Hindlimb muscle (tissue), 1 donor: ENCODE measurements at places on chromosomes 7 and 10.
A peak's percentile ranks its signal among the peaks of the same experiment; 100 is the strongest.

- peak; percentile 15 for DNase-seq
Observed at GRCh38 chr7:154503962-154504550, 451.9 kb downstream of the DPP6 start.

- DNase-seq: no peak
Observed at GRCh38 chr7:112152186-112152585, 54.0 kb downstream of the DOCK4 start.

DNA sequence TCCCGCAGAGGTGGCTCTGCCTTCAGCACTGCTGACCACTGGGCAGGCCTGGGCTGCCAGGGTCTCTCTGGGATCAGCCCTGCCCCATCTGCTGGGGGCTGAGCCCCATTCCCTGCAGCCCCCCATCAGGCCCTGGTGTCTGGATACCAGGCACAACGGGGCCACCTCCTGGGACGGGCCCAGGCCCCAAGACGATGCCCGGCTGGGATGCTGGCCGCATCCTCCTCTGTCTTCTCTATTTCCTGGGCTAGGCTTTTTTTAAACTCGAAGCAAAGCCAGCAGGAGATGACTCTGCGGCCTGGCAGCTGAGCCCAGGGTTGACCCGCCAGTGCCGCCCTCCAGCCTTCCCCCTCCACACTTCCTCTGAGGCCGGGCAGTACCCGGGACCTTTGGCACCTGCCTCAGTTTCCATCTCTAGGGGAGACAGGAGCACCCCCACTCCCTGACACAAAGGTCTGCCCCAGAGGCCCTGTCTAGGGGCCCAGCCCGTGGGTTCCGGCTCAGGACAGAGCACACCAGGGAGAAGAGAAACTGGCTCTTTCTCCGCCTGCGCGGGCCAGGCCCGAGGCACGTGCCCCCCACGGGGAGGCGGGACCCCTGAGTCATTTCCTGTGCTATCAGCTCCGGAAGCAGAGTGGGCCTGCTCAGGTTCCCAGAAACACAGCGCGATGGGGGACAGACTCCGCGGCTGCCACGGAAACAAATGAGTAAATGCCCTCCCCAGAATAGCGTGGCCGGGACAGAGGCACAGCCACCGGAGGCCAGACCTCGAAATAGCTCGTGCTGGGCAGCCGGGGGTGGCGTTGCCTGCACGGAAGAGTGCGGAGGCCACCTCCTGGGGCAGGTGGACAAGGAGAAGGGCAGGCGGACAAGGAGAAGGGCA, 84.6 kb upstream of the PDGFA start:
- DNase-seq: peak; percentile 69

DNA sequence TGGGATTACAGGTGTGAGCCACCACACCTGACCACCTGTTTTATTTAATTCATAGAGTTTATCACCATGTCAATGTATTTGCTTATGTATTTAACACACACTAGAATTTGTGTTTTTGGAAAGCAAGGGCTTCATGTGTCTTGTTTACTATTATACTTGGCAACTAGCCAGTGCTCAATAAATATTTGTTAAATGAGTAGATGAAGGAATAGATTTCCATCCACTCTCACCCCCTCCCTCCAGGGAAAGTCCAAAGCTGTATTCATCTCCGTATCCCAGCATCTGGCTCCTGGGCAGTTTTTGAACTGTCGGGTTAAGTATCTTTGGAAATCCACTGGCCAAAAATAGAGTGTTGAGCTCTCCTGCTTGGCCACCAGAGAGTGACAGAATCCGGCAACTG, 4.6 kb upstream of the RADIL start:
- no peak for DNase-seq

- DNase-seq: no peak
Observed at GRCh38 chr7:140238778-140239652, 62.2 kb upstream of the KDM7A start.

DNA sequence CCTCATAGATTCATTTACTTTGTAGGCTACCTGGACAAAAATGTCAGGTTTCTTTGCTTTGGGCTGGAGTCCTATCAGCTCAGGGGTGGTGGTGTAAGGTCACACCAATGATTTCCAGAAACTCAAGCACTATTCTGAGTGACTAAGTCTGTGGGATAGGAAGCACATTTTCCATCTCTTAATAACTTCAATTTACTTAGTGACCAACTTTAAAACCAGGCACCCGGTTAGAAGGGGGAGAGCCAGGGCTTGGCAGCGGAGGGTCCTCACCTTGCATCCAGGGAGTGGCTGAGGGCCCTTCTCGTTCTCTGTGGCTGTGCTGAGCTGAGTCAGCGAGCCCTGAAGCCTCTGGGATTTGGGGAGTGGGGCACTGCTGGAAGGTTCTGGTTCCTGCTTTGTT, 6.7 kb downstream of the CHST3 start:
- no peak for DNase-seq

DNA sequence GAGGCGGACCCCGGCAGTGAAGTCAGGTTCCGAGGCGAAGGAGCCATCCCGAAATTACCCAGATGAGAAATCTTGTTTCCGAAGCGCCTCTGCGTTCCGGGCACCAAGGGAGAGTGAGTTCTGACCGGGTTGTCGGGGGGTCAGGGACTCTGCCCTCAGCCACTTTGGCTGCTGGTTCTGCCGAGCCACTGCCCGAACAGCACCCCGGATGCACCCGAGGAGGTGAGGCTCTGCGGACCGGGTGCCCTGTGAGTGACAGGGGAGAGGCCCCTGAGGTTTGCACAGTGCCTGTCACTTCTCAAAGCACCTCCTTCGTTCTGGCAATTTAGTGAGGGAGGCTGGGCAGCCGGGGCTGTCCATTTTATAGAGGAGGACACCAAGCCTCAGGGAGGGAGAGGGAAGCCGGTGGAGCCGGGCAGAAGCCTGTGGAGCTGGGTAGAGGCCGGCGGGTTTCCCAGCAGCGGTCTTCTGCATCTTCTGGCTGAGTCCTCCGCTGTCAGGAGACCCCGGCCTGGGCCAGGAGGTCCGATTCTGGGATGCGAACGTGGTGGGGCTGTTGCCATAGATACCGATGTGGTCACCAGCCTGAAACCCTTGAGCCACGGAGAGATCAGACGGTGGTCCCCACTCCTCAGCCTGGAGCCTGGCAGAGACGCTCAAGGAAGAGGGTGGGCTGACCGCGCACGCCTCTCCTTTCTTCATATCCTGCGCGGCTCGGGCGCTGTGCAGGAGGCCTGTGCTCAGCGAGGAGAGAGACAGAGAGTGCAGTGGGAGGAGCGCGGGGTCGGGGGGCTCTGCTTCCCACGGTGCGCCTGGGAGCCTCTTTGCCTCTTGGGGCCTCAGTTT, 18.9 kb upstream of the SHH start:
- DNase-seq: no peak

GRCh38 chr10:101672536-101672935, 22.4 kb downstream of the FBXW4 start:
- no peak for DNase-seq

GRCh38 chr10:43121444-43121843, 16.8 kb upstream of the CSGALNACT2 start:
- no peak for DNase-seq

- DNase-seq: peak; percentile 48
Observed at GRCh38 chr10:126397640-126398382, 9.5 kb upstream of the ADAM12 start.

DNA sequence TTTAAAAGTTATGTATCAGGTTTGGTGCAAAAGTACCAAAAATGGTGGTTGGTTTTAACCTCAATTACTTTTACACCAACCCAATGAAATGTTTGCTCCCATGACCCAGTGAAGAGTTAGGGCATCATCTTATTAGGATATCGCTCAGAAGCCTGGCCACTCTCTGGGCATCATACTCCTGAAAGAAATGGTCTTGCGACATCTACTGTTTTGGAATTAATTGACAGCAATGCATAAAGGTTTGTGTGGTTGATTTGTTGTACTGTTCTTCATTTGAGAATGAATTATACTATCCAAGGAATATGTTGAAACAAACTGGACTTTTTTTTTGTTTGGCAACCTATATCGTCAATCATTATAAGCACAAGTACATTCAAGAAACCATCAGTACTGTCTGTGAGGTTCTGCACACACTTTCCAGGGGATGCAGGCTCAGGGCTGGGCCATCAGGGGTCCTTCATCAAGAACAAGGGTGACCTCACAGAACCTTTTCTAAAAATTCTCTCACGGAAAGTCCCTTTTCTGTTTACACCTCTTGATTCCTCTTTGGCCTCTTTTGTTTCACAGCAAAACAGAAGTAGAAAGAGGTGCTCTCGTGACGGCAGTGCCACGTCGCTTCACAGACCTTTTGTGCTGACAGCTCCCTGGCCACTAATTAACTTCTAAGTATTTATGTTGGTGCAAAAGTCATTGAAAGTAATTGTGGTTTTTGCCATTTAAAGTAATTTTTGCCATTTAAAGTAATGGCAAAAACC, 117.2 kb upstream of the KLF6 start:
- DNase-seq: no peak

GRCh38 chr7:135213831-135214230, 2.5 kb upstream of the WDR91 start:
- DNase-seq: no peak

DNA sequence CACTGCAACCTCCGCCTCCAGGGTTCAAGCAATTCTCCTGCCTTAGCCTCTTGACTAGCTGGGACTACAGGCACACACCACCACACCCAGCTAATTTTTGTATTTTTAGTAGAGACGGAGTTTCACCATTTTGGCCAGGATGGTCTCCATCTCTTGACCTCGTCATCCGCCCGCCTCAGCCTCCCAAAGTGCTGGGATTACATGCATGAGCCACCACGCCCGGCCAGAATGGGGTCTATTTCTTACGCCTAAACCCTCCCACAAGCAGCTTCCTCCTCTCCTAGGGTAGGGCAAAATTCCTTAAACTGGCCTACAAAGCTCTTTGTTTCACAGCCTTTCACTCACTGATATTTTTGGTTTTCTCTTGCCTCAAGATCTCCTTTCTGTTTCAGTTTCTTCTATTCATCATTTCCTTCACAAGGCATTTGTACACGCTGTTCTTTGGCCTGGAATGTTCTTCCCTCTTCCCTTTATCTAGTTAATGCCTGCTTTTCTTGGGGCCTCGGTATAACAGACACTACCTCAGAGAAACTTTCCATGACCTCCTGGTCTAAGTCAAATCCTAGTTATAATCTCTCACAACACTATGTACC, 6.7 kb downstream of the CPEB3 start:
- no peak for DNase-seq

DNA sequence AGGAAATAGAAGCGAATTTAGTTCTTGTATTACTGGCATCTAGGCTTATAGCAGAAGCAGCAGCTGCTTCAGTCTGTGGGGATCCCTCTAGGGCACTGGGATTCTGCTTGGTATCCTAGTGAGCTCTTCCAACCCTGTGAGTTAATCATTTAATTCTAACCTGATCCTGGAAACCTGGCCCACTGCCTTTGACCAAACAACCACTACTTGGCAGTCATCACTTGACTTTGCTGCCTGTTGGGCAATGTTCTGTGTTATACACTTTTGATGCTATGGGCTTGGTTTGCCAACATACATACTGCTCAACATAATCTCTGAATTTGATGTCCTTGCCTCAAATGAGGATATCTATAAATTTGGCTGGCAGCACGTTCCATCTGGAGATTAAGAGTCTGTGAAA, 813.4 kb downstream of the ANKRD7 start:
- no peak for DNase-seq

- DNase-seq: no peak
Observed at GRCh38 chr7:36287371-36288241, 102.1 kb upstream of the ANLN start.

- DNase-seq: no peak
Observed at GRCh38 chr10:34240039-34240438, 575.1 kb downstream of the PARD3 start.
